ENCODE measurements at places on chromosomes 13 and 19.

DNA sequence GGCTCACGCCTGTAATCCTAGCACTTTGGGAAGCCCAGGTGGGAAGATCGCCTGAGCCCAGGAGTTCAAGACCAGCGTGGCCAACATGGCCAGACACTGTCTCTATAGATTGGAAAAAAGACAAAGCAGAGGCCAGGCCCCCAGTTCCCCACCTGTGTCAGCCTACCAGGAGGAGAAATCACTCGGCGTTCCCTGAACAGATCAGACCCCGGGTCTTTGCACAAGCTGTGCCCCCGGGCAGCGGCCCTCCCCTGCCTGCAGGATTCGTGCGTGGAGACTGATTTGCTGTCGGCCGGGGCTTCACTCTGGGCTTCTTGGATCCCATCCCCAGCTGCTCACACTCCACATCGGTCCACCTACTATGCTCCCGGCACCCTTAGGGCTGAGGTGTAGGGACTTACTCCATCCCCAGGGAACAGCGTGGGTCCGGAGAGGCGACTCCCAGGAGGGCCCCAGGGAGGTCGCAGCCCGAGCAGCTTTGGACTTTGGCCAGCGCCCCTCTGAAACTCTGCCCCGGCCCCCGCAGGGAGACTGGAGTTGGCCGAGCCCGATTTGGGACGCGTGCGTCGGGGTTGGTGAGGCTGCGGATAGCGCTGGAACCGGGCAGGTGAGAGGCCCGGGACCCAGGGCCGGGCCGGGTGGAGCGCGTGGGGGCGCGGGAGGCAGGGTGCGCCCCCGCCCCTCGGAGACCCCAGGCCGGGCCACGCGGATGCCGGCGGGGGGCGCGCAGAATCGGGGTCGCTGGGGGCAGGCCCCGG, 515 bp upstream of the EFNA2 start:
- no peak for DNase-seq

DNA sequence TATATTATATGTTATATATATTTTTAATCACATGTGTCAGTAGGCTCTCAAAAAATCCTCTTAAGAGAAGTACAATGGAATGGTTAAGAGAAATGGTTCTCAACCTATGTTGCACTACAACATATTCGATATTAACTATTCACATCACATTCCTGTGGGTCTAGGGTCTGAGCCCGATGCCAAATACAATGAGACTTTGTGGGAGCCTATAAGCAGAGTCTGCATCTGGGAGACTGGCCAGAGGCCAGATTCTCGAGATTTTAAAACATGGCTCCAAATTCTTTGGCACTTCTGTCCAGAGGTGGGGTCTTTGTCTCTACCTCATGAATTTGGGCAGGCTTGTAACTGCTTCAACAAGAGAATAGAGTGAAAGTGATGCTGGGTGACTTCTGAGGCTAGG, 79.4 kb upstream of the NBEA start:
- DNase-seq = no peak

DNA sequence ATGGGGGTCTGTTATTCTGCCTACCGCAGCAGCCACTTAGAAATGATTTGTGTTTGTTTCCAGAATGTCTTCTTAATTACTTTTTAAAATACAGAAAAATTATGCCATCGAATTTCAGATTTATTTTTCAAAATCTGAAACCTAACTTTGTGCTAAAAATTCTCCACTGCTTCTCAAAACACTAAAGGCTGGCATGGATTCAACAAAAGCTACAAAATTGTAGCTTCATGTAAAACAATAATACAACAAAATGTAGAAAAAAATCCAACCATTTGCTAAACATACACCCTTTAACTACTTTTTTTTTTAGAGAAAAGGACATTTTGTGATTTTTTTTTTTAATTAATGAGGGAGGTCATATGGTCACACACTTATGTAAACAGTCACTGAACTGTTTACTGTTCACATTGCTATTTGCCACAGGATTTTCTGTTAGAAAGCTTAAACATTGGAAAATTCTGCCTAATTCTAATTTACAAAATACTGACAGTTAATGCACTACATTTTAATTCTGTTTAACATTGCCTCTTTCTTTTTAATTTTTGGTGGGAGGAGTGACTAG, 606.6 kb downstream of the DCT start:
- DNase-seq = no peak

GRCh38 chr19:35644987-35645679, 3.0 kb upstream of the COX6B1 start:
- DNase-seq = peak; percentile 51

DNA sequence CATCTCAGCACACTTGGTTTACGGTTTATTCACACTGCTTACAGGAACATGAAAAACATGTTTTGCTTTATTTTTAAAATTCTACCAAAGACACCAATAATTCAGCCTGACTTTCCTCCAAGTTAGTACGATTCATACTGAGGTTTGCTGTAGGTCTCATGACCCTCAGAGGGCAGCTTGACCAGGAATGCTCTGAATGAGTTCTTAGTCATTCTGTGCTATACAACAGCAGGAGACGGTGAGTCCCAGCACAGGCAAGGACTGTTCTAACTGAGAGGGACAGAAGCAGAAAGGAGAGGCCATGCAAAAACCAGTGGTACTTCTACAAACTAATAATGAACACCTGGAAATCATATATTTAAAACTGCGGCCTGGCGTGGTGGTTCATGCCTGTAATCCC, 6.4 kb downstream of the GRTP1 start:
- no peak for DNase-seq

DNA sequence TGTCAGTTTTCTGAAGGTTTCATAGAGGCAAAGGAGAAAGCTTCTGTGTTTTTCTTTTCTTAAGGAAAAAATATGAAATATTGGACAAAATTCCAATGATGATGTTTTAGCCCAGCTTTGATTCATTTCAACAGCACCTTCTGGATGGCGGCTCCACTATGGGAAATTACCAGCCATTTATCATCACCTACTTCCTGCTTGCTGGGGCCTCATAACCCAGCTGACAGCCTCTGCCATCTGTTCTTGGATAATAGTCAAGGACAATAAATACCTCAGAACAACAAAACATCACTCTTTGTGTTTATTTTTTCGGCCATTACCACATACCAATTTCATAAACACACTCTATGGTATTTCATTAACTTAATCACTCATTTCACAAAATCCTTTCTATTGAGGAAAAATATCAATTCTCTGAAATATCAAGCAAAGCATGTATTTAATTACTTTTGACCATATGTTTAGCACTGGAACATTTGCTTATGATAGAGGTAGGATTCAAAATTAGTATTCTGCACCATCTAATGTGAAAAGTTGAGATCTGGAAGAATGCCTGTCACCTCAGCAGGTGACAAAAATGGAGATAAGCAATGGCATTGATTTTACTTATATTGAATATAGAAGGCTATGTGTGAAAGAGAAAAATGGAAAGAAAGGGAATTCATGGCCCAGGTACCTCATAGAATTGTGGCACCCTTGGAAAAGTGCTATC, 629.7 kb downstream of the LIG4 start:
- no peak for DNase-seq

DNA sequence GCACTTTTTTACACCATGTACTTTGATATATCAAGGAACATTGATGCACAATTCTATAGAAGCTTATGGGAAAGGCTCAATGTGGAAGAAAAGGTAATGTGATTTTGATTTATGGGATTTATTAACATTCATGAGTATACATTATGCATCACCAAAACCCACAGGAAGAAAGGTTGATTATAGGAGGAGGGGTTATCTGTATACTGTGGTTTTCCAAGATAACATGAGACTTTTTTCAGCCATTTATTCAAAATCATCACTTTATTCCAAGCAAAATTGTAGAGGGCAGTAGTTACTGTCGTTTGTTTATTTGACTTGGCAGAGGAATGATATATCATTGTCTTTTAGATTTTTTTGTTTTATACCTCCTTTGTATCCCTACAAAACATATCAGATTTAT, 54.9 kb downstream of the WDFY2 start:
- peak; percentile 45 for DNase-seq

DNA sequence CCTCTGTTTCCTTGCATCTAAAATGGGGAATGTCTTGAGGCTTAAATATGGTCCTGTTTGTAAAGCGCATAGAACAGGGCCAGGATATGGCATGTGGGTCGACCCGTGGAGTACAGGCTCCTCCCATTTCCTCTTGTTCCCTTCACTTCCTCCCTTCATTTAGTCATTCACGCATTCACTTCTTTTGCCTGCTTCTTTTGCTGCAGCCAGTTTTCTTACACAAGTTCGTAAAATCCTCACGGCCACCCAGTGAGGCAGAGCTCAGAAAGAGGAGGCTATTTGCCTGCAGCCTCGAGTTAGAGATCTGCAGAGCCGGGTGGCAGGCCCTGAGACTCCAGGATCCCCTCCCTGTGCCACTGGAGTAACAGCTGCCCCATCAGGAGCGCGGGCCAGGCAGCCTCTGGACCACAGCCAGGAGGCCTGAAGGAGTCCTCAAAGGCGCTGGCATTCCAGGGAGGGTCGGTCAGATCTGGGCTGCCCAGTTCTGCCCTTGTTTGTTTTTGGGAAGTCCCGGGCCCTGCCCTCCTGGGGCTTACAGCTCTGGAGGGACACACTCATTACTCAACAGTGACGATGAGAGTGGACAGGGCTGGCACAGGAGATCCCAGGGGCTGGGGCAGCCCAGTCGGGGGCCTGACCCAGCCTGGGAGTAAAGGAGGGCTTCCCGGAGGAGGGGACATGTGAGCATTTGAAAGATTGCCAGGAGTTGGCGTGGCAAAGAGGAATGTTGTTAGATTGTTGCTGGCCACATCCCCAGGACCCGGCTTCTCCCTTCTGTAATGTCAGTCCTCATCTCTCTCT, 4.6 kb downstream of the PPP5C start:
- DNase-seq = no peak

- DNase-seq = no peak
Measured at GRCh38 chr19:14096272-14096992, 5.9 kb upstream of the SAMD1 start.

DNA sequence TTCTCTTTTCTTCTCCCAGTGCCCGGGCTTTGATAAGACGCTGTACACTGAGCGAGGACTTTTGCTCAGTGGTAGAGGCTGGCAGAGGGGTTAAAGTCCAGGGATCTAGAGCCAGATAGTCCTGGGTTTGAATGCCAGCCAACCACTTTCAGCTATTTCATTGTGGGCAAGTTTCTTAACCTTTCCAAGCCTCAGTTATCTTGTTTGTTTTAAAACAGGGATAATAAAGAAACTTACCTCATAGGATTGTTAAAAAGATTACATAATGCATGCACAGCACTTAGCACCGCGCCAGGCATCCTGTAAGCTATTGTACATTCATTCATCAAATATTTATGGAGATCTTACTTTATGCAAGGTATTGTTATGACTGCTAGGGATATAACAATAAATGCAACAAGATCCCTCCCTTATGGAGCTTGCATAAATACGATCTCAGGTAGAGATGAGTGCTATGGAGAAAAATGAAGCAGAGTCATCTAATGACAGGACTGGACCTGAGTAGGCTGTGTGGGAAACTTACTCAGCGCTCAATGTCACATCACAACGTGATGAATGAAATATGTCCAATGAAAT, 70.8 kb downstream of the LNX2 start:
- DNase-seq = no peak

GRCh38 chr13:67445436-67445835, 215.3 kb upstream of the PCDH9 start:
- no peak for DNase-seq

DNA sequence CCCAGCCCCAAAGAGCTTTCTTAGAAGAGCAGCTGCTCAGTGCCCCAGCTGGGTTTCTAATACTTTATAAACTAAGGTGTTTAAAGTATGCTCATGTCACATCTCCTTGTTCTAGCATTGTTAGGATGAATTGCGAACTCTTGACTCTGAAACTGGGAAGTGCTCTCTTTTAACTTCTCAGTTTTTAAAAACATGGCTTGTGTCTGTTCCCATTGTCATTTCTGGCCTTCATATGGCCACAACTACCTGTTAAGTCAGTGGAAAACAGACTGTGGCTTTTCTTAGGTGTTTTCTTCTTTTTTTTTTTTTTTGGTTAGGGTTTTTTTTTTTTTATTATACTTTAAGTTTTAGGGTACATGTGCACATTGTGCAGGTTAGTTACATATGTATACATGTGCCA, 164.7 kb downstream of the KCNRG start:
- DNase-seq = no peak

DNA sequence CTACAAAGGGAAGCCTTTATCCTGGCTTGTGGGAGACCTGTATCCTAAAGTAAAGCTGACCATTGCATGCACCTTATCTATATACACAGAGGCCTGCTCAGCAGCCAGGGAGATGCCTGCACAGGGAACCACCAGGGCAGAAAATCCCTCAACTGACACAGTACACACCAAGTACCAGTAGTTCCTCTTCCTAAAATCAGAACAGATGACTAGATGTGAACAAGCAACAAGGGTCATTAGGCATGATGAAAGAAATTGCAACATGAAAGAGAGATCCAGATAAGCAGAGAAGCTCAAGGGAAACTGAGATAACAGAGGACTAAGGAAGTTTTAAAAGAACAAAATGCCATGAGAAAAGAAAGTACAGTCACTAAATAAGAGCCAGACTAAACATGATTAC, 39.7 kb upstream of the SLC7A9 start:
- no peak for DNase-seq

GRCh38 chr19:36113894-36114720, 568 bp downstream of the POLR2I start:
- peak; percentile 39 for DNase-seq

- no peak for DNase-seq
Measured at GRCh38 chr19:43465468-43466120, at the start of gene LYPD3. TSS of gene LYPD3 (minus strand) at chr19:43465608. CDS start at chr19:43465571, 37 bp downstream.

- peak; percentile 92 for DNase-seq
Measured at GRCh38 chr13:110536006-110536693, 25.4 kb downstream of the RAB20 start.

GRCh38 chr19:2767688-2768087, 15.4 kb downstream of the SGTA start:
- DNase-seq = no peak

- DNase-seq = no peak
Measured at GRCh38 chr19:38970664-38971532, 4.6 kb downstream of the FBXO17 start.

GRCh38 chr19:29397748-29398147, 128.0 kb upstream of the VSTM2B start:
- no peak for DNase-seq

DNA sequence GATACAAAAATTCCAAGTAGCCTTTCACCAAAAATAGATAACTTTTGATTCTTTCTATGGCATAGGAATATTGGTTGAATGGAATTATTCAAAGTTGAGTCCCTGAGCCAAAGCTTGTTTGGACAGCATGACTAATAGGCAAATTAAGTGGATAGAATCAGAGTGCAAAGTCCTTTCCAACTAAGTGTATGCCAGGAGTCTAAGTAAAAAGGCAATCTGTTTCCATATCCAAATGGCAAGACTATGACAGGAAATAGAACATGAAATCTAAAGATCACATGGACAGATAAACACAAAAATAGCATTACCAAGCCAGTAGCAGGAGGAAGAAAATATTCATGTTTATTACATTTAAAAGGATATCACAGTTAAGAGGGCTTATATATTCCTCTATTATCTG, 804.6 kb downstream of the SLITRK6 start:
- no peak for DNase-seq

DNA sequence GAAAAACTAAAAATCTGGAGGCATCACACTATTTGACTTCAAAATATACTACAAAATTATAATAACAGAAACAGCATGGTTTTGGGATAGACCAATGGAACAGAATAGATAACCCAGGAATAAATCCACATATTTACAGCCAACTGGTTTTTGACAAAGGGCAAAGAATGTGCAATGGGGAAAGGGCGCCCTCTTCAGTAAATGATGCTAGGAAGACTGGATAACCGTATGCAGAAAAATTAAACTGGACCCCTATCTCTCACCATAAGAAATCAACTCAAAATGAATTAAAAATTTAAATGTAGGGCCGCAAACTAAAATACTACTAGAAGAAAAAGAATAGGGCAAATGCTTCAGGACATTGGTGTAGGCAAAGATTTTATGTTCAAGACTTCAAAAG, 440.5 kb upstream of the SGCG start:
- DNase-seq = no peak

- no peak for DNase-seq
Measured at GRCh38 chr13:21427741-21428140, 31.4 kb downstream of the ZDHHC20 start.

Data from pons (tissue), 1 donor.